ENCODE measurements at places on chromosomes 7 and 10.

DNA sequence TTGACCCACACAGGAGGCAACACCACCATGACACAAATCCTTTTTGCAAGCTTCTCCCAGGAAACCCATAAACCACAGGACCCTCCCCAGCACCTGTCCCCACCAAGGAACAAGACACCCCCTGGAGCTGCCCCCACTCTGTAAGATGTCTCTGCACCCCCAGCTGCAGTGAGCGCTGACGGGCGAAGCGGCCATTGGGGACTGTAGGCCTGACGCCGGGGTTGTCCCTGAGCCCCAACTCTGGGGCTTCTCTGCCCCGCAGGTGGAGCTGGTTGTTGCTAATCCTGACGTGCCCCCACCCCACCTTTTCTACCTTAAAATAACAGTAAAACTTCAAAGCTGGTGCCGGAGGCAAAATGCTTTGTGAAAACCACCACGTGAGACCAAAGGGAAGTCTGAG lies 94.7 kb upstream of the PPP2R2D start:
- DNase-seq: no peak

GRCh38 chr10:110007161-110007700 lies 553 bp upstream of the ADD3 start:
- no peak for DNase-seq

DNA sequence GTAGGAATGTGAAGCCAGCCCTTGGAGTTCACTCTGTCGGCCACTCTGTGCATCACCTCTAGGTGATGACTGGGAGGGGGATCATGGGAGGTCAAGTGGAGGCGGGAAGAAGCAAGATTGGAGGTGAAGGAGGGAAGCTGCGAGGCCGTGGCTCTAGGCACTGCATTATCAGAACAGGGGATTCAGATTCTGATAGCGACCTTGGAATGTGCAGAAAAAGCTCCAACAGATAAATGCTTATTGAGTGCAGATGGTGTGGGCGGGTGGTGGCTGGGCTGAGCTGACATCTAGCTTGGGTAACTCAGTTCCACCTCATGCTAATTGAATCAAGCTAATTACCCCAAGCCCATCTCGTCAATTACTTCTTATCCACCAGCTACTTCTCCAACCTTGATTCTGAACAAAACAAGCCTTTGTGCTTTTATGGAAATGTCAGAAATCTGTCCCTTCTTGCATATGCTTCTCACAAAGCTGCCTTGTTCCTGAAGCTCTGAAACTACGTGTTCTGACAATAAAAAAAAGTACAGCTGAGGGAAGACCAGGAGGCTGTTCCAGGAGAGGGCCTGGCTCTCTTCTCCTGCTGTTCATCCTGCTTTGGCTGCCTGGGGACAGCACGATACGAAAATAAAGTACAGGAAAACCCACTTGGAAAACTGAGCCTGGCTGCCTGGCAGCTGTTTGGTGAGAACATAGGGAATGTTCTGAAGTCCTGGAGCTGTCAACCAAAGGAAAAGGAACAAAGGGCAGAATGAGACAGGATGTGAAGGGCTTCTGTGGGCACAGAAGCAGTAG lies 27.5 kb downstream of the STRA8 start:
- no peak for DNase-seq

DNA sequence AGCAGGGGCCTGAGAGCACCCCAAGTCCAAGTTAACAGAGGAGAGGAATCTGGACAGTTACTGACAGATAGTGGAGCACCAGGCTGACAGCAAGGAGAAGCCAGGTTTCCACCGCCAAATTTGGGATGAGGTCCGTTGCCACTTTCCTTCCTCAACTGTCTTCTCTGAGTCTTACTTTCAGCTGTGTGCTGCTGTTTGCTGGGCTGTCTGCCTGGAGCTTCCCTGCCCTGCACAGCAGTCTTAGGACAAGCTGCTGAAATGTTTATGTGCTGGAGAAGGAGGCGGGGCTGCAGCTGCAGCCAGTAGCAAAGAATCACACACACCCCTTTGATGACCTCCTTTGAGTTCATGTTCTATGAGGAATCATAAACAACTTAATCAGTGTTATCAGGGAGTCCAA lies 17.4 kb upstream of the CYP3A7 start:
- DNase-seq: no peak

GRCh38 chr10:121281576-121281975 lies 316.7 kb downstream of the FGFR2 start:
- no peak for DNase-seq

- DNase-seq: no peak
Observed at GRCh38 chr7:74115326-74115725, 31.7 kb downstream of the LIMK1 start.

GRCh38 chr7:136509466-136509865 lies 359.0 kb upstream of the CHRM2 start:
- no peak for DNase-seq

All from NCI-H1105 (cell line).